SW 1271 (cell line): ENCODE measurements at places on chromosomes 4 and X.

GRCh38 chr4:39539089-39539611, 11.9 kb upstream of the UGDH start:
- DNase-seq = no peak

- no peak for DNase-seq
Observed at GRCh38 chr4:3304831-3305609, 12.2 kb downstream of the RGS12 start.

DNA sequence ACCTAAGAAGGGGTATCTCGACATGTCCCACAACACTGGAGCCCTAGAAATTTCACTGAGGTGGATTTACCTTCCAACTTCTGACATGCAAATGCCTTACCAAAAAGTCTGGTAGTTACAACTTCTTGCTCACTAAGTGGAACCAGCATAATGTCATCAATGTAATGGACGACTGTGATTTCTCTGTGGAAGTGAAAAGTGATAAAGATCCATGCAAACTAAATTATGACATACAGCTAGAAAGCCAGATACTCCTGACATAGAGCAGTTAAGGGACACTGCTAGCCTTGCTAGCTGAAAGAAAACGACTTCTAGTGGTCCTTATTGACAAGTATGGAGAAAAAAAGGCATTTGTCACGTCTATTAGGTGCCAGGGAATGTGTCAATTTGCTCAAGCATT, 191.1 kb downstream of the MAB21L2 start:
- DNase-seq = no peak

GRCh38 chr4:170827562-170828274, 738.0 kb upstream of the AADAT start:
- DNase-seq = no peak

DNA sequence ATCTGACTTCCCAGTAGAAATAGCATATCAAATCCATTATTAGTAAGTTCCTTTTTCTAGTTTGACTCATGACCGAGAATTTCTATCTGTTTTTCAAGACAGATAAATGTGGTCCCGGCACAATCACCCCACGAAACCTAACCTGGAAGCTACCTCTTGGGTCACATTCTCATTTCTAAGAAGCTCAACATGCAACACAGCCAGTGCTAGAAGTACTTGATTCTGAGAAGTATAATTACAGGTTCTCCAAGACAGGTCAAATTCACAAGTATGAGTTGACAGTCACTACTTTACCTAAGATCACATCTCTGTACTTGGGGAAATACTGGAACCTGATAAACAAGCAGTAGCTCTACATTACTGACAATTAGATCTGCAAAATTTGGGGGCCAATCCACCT, 54.0 kb upstream of the PLAC1 start:
- DNase-seq = no peak

DNA sequence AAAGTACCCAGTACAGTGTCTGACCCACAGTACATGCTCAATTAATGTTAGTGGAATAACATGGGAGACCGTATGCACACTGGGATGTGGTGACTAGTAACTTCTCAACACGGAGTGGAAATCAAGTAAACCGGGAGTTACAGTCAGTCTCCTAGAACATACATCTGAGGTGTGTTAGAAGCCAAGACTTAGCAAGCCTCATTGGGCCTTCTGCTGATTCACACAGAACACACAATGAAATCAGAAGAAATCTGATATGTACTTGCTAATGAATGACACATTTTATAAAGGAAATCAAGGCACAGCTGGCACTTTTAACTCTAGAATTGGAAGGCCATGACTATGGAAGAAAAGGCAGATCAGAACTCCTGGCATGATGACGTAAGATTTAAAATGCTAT, 13.0 kb downstream of the TRAPPC2 start:
- no peak for DNase-seq

DNA sequence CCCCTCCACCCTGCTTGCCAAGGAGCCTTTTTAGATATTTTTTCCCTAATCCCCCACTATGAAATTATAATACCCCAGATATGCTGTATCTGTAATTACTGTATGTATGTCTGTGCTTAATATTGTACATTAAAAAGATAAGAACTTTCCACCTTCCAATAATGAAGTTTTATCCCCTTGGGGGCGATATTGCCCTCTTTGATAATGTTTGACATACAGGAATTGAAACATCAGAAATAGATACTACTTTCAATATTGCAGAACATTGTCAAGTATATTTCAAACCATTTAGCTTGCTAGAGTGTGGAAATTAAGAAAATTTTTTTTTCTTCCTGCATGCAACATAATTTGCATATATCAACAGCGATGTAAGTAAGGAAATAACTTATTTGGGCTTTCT, 58.9 kb downstream of the NAF1 start:
- no peak for DNase-seq

GRCh38 chr4:123813901-123814300, 417.3 kb downstream of the SPRY1 start:
- no peak for DNase-seq

DNA sequence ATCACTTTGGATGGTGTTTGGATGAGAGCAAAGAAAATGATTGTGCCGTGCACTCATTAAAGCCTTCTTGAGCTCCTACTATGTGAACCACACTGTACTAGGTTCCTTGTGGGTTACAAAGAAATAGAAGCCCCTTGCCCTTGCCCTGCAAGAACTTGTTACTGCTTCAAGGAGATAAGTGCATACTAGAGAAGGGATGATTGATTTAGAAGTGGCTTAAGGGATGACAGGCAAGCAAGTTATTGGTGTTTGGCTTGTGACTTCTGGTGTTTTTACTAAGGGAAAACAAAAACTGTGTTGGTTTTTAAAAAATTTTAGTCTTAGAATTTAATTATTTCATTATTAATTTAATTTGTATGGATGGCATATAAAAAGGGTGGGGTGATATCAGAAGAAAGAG, 67.4 kb downstream of the IL21 start:
- no peak for DNase-seq

DNA sequence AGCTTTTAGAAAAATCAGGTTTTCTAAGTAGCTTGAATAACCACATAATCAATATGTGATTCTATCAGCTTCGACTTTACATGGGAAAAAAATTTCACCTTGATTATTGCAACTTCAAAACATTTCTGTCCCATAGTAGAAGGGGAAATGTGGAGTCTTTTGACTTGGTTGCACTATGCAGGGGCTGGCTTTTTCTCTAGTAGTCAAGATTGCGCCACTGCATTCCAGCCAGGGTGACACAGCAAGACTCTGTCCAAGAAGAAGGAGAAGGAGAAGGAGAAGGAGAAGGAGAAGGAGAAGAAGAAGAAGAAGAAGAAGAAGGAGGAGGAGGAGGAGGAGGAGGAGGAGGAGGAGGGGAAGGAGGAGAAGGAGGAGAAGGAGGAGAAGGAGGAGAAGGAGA, 84.9 kb downstream of the MAML3 start:
- no peak for DNase-seq

DNA sequence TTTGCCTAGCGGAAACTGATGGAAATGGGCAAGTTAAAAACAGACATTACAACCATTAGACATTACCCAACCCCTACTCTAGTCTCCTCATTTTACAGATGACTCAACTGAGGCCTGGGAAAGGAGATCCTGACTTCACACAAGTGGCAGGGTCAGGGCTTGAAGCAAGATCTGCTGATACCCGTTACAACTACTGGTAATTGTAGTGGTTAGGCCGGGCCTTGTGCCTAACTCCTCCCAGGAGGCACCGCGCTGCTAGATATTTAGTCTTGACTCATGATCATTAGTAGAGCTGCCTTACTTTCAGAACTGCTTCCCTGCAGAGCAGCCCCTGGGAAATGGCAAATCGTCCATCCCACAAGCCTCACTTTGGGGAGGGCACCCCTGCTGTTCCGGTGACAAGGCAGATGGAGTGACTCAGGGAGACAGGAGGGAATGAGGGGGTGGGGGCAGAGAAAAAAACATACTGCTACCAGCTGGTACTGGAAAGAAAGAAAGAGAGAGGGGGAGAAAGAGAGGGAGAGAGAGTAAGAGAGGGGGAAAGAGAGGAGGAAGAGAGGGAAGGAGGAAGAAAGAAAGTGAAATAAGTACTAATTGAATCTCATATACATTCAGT, 12.2 kb downstream of the ARHGEF6 start:
- DNase-seq = no peak

- DNase-seq = peak; percentile 83
Observed at GRCh38 chr4:25908491-25908901, 5.5 kb upstream of the SMIM20 start.

- no peak for DNase-seq
Observed at GRCh38 chrX:6694977-6695376, 160.1 kb upstream of the VCX3A start.

GRCh38 chrX:9335251-9335650, 129.6 kb upstream of the TBL1X start:
- no peak for DNase-seq

DNA sequence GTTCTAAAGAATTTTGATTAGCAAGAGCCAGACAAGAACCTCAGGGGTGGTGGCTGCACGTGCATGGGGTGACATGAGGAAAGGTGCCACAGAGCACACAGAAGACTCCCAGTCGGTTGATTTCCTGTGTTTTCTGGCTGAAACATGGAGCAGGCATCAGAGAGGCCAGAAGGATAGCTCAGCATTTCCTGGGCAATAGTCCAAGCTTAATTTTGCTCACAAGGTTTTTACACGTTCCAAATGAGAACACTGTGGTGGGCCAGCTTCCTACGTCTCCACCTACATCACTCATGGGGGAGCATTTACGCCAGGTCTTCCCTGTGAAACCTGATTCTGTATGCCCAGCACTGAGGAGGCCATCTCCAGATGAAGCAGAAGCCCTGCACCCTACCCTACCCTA, 212.5 kb upstream of the CLNK start:
- no peak for DNase-seq

GRCh38 chrX:19602866-19603622, 87.7 kb upstream of the MAP3K15 start:
- DNase-seq = peak; percentile 6

GRCh38 chr4:4853371-4853823, 6.1 kb upstream of the MSX1 start:
- no peak for DNase-seq

DNA sequence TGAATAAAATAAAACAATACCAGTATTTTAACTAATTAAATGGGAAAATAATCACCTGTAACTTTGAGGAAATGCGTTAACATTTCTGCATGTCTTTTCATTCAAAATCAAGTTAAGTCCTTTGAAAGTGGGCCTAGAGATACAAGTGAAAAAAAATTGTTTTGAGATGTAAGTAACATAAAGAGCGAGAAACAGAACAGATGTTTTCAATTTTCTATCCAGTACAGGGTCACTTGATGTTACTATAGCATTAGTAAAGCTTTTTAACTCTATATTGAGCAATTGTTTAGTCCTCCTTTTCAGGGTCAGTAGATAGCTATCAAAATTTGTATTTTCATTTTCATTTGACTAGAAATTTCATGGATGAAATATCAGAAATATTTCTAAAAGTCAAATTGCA, 761.4 kb downstream of the CCSER1 start:
- DNase-seq = no peak

DNA sequence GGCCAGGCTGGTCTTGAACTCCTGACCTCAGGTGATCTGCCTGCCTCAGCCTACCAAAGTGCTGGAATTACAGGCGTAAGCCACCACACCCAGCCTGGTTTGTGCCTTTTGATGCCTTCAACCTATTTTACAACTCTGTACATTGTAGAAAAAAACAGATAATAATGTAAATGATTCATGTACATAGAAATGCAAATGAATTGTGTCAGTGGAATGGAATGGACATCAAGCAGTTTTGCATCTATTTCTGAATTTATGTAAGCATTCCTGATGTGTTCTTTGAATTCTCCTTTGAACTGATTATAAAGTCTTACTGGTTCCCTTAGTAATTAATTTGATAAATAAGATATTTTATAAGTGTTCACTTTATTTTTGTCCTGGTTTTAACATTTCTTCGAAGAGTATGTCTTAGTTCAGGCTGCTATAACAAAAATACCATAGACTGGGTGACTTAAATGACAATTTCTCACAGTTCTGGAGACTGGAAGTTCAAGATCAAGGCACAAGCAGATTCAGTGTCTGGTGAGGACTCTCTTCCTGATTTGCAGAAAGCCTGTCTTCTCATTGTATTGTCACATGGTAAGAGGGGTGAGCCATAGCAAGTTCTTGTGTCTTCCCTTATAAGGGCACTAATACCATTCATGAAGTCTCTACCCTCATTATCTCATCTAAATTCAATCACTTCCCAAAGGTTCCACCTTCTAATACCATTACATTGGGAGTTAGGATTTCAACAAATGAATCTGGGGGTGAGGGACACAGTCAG, 162.2 kb upstream of the S100G start:
- DNase-seq = no peak

- no peak for DNase-seq
Observed at GRCh38 chrX:13377550-13377934, 57.7 kb upstream of the ATXN3L start.

- no peak for DNase-seq
Observed at GRCh38 chrX:66676990-66677389, 38.1 kb upstream of the EDA2R start.

DNA sequence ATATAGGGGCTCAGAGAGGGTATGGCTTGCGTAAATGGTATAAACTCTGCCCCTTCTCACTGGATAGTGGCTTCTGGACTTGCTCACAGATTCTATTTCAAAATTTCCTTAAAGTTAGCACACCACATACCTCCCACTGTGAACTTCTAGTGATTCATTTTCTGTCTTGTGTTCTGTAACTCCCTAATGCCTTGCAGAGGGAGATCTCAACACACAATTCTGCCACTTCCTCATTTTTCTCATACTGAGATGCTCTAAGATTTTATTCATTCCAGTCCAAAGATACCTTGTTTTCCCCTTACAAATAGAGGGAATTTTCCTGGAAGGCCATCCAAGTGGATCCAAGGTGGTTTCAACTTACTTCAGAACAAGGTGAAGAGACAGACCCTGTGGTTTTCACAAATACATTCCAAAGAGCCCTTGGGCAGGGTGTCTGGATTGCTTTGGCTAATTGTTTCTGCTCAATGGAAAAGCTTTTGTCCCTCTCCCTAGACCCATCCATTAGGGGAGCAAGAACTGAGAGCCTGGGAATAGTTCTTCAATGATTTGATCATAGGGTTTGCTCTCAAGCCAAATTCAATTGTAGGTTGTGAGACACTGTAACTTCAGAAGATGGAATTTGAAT, 52.1 kb upstream of the CAPN6 start:
- DNase-seq = no peak

- no peak for DNase-seq
Observed at GRCh38 chr4:105989485-105990242, 94.4 kb downstream of the NPNT start.

DNA sequence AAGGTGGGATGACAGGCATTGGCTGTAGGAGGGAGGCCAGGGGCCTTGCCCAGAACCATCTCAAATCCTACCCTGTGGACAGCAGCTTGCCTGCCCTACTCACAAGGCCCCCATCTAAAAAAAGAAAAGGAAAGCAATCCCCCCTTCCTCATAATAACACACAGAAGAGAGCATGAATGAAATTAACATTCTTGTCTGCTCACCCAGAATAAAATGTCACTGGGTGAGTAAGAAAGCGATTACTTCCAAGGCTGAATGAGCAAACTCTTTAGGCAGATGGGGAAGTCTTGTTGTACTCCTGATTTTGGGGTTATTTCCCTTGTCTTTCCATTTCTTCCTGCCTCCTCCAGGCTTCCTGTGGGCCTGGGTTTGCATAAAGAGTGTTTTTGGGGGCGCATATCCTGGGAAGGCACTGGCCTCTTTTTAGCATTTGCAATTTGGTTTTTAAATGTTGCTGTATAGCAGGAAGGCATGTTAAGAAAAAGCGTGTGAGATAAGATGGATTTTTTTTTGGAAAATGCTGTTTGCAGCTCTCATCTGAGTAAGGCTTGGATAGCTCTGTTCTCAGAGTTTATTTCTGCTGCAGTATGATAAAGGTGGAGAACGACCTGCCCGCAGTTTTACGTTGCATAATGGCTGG, 248.3 kb upstream of the GATB start:
- DNase-seq = no peak

- DNase-seq = no peak
Observed at GRCh38 chr4:28558895-28559294, 1698.3 kb downstream of the STIM2 start.

GRCh38 chr4:39353478-39354253, 12.5 kb downstream of the RFC1 start:
- no peak for DNase-seq
